NCI-H2081 (cell line): ENCODE measurements at places on chromosomes 7 and 10.
A peak's percentile ranks its signal among the peaks of the same experiment; 100 is the strongest.

GRCh38 chr7:46664453-46664852 lies 743.4 kb upstream of the IGFBP3 start:
- DNase-seq = no peak

DNA sequence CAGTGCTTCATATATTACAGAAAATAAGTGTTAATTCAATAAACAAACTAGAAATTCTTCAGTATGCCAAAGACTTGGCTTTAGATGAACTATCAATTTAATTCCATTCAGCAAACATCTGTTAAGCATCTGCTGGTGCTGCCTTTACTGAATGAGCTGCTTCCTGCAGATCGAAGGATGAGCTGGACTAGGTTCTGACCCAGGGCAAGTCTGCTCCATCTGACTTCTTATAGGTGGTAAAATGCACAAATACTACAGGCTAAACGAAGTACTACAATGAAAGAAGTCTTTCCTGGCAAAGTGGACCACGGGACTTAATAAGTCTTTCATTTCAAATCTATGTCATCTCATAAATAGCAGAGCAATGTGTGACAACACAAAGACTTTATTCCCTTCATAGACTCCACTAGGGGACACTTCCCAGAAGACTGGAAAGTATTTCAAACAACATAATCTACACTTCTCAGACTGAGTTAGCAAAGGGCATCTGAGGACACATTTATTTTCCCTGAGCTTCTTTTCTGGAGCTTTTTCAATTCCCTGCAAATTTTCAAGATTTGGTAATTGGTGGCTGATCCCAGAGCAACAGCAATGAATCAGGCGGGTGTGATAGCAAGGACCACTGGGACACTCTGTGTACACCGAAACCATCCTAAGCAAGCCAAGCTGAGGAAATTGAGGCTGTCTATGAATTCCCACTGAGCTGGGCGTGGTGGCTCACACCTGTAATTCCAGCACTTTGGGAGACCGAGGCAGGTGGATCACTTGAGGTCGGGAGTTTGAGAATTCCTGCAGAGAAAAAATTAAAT lies 108.9 kb upstream of the FRMD4A start:
- DNase-seq = no peak

GRCh38 chr7:111527545-111527944 lies 34.7 kb downstream of the IMMP2L start:
- DNase-seq = no peak

GRCh38 chr10:98403812-98404504 lies 11.0 kb downstream of the PYROXD2 start:
- no peak for DNase-seq

DNA sequence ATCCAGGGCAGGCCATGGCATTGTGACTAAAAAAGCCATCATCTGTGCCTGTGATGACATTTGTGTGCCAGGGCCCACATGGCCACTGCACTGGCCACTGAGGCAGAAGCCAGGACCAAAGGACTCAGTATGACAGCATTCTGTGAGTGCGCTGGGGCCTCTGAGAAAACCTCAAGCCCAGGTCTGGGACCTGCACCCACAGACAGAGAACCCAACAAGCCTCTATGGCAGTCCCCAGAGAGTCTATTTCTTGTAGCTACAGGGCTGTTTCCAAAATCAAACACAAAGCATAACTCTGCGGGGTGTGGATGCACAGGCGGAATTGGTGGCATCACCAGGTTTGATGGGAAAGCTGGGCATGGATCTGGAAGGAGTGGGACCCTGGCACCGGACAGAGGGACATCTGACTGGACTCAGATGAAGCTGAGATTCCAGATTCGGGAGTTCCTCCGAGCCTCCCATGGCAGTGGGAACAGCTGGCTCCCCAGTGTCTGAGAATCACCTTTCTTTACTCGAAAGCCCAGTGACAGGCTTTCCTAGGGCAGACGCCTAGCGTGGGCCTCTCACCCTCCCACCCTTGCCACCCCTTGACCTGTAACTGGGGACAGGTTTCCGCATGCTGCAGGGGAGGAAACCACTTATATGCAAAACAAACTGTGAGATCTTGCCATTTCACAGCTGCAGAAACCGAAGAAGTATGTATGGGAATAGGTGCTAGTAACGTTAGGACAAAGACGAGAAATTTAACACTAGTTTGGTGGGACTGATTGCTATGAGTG lies 70.6 kb upstream of the RHEB start:
- no peak for DNase-seq

GRCh38 chr7:85341973-85342372 lies 155.1 kb upstream of the SEMA3D start:
- no peak for DNase-seq

- peak; percentile 30 for DNase-seq
Observed at GRCh38 chr10:31808258-31809218, 120.1 kb downstream of the ARHGAP12 start.
